RPMI7951 (cell line): ENCODE measurements at places on chromosomes 6 and 20.

DNA sequence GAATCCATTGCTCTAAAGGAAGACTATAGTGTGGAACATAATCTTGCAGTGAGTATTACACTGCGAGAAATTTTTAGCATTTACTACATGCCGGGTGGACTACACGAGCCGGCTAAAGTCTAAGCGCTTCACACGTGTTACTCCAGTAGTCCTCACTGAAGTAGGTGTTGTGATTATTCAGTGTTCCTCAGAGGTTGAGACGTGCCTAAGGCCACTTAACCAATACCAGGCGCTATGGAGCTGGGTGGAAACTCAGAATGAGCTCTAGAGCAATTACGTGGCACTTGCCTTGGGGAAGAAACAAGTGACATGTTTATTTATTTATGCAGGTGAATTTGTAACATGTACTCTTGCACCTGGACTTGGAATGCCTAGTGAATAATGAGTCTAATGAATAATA is 46.4 kb downstream of the SASH1 start:
- DNase-seq, result no peak

DNA sequence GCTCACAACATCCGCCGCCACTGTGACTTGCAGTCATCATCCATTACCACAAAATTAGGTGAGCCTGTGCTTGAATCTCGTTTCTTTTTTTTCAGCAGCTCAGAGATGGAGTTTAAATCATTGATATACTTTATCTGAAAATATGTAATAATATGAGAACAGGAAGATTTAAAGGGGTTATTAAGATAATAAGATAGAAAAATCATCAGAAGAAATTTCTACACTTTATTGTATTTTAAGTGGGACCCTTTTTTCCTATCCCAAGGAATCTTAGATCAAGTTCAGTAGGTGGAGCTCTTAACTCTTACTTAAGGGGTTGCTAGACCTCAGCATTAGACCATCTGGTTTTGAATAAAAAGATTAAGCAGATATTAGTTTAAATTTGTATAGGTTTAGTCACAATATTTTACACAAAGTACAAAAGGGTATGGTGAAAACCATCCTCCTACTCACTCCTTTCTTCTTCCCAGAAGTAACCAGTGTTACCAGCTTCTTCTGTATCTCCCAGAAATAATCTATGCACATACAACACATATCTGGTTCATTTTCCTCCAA is 9.4 kb upstream of the NCOA7 start:
- DNase-seq, result peak; percentile 35

DNA sequence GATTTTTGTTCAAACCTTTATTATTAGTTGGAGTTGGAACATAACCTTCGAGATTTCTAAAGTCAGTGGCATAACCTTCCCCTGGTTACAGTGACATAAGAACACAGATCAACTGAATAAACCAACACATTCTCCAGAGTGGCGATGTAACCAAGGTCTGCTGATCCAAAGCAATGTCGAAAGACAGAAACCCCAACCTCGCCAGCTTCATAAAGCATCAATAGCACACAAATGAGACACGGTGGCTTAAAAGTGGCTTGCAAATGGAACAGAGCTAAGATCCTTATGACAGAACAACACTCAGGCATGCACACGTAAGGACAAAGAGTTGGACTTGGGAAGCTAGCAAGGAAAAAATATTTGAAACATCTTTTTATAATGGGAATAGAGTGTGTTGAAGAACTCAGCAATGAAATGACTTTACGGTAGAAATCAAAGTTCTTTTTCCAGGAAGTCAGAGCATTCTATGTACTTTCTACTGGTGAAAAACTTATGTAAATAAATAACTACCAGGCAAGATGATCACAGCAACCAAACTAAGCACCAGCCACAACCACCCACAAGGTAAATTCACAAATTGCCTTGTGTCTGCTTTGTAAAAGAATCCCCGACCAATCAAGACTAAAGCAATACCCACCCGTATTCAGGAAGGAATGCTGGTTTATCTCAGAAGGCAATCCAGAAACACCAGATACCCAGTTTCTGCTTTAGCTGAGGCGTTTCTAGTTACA is 61.0 kb upstream of the NHSL1 start:
- no peak for DNase-seq

GRCh38 chr6:106637717-106638341 is 8.5 kb downstream of the QRSL1 start:
- no peak for DNase-seq
